ENCODE measurements at places on chromosomes 11 and 22.

DNA sequence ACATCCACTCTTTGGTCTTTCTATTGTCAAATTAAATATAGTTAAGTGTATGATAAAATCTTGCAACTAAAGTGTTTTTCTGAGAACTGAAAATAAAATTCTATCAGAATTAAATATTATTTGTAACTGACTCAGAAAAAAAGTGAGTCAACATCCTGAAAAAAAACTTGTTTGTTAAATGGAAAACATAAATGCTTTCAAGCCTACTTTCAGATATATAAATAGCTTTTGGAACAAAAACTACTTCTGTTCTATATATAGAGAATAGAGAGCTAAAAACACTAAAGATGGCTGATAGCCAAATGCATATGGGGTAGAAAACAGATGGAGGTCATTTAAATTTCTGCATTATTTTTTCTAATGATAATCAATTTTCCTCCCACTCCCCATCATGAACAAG is 61.8 kb downstream of the PIK3C2A start:
- DNase-seq = no peak

DNA sequence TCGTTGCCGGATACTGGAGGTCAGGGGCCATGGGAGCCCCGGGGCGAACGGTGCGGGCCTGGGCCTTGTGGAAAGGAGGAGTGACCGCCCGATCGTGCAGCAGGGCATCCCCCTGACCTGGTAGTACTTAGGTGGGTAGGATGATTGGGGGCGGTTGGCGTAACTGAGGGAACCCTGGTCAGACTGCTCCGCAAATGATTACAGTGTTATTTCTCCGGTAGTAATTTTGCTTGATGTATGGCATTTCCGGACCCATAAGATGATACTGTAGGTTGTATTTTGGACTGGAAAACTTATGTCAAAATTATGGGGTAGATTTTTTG is 762 bp downstream of the MTMR3 start:
- DNase-seq = no peak

DNA sequence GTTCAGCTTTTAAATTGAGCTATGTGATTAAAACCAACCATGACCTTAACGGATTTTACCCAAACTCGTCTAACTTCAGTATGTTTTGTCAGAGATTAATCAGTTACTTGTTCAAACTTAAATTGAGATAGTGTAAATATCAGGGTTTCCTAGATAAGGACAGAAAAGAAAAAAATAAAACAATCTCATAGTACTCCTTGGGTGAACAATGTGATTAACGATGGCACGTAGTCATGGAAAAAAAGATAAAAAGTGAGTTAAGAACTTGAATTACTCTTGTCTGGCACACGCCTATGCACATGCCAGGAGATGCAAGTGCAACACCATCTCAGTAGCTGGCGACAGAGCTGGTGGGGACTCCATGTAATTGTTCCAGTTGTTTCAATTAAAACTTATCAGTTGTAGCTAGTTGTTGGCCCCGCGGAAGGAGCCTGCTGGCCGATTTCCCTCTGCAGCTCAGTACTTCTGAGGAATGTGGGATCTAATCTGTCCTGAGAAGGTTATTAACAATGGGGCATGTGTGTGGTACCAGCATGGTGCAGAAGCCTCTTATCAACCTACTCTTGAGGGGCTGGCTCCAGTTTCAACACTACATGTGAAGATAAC is 3.0 kb downstream of the RASSF10 start:
- DNase-seq = no peak

DNA sequence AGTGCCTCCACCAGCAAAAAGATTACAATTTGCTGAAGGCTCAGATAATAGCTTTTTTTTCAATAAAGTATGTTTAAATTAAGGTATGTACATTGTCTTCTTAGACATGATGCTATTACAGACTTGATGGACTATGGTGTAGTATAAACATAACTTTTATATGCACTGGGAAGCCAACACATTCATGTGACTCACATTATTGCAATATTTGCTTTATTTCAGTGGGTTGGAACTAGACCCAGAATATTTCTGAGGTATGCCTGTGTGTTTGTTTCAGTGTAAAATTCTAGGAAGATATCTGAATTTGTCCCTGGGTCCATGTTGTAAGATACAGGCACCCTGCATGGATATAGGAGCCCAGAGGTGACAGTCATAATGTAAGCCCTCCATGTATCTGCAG is 120.0 kb upstream of the BDNF start:
- no peak for DNase-seq

DNA sequence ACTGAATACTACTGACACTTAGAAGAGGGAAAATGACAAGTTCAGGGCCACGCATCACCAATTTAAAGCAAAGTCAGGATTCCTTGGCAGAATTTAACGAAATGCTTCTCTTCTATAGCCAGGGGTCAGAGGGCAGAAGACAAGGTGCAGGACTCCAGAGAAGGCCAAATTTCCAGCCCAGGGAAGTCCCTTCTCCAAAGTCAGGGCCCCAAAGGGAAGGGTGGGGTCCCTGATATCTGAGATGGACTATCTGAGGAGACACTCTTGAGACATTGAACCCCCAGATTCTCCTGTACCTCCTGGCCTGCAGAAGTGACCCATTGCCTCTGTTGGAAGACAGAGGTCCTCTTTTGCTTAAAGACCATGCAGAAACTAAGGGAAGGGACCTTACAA is 91.2 kb downstream of the RPS6KA4 start:
- no peak for DNase-seq

DNA sequence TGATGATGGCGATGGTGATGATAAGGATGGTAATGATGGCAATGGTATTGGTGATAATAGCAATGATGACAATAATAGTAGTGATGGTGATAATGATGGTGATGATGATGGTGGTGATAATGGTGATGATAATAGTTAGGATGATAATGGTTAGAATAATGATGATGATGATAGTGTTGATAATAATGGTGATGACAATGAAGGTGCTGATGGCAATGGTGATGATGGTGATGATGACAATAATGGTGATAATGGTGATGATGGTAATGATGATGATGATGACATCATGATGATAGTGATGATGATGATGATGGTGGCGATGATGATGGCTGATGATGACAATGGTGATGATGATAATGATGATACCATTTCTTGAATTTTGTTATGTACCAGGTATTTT is 309.9 kb downstream of the MIAT start:
- no peak for DNase-seq

GRCh38 chr22:18064636-18065035 is 13.2 kb upstream of the PEX26 start:
- no peak for DNase-seq

GRCh38 chr11:280706-281485 is 2.7 kb downstream of the NLRP6 start:
- DNase-seq = peak; percentile 39

GRCh38 chr11:112425121-112425520 is 164.5 kb upstream of the PLET1 start:
- no peak for DNase-seq

GRCh38 chr11:93054881-93055280 is 85.4 kb downstream of the MTNR1B start:
- no peak for DNase-seq

GRCh38 chr11:106585061-106585460 is 433.2 kb downstream of the GUCY1A2 start:
- DNase-seq = no peak

DNA sequence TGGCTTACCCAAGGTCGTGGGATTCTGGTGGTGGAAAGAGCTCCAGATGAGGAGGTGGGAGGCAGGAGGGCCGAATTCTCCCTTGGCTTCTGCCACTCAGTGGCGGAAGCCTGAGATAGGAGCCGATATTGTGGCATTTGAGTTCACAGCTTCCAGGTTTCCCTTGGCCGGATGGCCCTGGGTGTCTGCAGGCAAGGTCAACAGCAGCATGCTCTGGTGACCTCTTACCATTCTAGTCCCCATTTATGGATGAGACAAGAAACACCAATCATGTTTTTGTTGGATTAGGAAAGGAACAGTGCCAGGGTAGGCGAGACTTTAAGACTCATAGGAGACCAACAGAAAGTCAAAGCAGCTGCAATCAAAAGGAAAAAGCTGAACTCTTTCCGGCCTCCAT is 89.7 kb downstream of the GRAMD1B start:
- no peak for DNase-seq

GRCh38 chr11:89203814-89204213 is 26.1 kb downstream of the TYR start:
- DNase-seq = no peak

DNA sequence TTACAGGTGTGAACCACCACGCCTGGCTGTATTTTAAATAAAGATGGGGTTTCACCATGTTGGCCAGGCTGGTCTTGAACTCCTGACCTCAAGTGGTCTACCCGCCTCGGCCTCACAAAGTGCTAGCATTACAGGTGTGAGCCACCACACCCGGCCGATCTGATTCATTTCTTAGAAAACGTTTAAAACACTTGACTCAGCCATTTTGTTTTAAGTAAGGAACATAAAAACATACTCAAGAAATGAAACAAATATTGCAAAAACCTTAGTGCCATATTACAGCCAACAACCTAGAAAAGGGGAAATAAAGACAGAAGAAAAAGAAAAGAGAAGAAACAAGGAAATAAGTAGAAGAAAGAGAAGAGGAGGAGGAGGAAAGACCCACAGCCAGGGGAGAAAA is 17.4 kb downstream of the LRFN4 start:
- DNase-seq = no peak

DNA sequence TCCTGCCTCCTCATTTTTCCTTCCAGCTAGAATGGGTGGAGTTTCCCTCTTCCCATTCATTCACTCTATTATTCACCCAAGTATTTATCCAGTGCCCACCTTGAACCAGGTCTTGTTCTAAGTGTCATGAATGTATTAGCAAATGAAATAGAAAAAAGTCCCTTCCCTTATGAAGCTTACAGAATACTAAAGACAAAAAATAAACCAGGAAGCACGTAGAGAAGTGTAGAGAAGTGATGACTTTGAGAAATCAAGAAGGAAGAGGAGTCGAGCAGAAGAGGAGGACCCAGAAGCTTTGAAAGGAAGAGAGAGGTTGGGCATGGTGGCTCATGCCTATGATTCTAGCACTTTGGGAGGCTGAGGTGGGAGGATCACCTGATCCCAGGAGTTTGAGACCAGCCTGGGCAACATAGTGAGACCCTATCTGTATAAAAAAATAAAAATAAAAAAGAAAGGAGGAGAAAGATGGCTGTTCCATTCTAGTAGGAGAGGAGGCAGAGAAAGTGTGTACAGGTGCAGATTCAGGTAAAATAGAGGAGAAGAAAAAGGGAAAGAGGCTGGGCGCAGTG is 17.1 kb upstream of the SYVN1 start:
- DNase-seq = no peak

GRCh38 chr11:72352859-72353551 is 81.3 kb downstream of the CLPB start:
- DNase-seq = peak; percentile 49

- DNase-seq = peak; percentile 90
Measured at GRCh38 chr22:41919357-41920224, 4.7 kb upstream of the SHISA8 start.

DNA sequence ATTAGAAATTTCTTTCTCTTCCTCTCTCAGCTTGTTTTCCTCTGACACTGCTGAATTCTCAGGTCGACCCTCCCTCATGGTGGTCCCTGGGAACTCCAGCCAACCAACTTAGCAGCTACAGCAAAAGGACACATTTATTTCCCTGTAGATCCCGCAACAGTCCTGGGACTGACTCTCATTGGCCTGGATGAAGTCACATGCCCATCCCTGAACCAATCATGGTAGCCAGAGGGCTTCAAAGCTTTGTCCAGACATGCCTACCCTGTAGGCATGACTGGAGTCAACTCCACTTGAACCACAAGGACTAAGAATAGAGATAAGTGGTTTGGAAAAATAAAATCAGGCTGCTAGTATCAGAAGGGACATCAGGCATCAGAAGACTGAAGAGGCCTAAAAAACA is 84.6 kb upstream of the LRRC55 start:
- no peak for DNase-seq

DNA sequence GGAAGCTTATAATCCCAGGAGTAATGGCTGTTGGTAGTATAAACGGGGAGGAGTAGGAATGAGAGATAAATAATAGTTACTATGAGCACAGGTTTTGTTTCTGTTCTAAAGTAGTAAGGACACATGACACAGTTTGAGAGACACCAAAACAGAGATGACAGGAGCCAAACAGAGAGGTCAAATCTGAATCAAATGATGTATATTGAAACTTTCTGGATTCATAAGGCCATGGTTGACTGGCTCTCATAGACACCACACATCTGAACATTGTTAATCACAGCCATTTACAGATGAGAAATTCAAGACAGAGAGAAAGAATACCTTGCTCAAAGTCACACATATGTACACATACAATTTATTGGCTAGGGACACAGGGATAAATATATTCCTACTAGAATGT is 63.4 kb upstream of the UCP3 start:
- peak; percentile 42 for DNase-seq

GRCh38 chr11:121508449-121508848 is 55.7 kb upstream of the SORL1-AS1 start:
- no peak for DNase-seq

- DNase-seq = no peak
Measured at GRCh38 chr11:65429724-65430405, 7.3 kb downstream of the NEAT1 start.

All from GM13976 (cell line).